ENCODE measurements at places on chromosomes 4 and X.
A peak's percentile ranks its signal among the peaks of the same experiment; 100 is the strongest.

DNA sequence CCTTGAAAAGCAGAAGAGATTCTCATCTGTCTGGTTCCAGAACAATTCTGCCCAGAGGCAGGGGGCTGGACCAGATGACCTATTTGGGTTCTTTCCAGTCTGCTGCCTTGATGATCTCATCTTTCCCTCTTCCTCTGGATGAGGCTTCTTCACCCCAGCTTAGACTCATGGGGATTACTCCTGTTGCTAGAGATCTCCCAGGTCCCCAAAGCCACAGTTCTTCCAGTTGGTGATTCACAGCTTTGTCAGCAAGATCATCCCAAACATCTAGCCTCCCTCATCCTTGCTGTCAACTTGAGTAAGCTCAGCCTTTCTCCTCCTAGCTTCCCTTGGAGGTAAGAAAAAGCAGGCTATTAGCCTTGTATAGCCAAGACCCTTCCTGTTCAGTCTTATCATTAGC is 64.2 kb upstream of the PJA1 start:
- peak; percentile 78 for DNase-seq

GRCh38 chr4:35934320-35934981 is 309.9 kb downstream of the ARAP2 start:
- DNase-seq = no peak

DNA sequence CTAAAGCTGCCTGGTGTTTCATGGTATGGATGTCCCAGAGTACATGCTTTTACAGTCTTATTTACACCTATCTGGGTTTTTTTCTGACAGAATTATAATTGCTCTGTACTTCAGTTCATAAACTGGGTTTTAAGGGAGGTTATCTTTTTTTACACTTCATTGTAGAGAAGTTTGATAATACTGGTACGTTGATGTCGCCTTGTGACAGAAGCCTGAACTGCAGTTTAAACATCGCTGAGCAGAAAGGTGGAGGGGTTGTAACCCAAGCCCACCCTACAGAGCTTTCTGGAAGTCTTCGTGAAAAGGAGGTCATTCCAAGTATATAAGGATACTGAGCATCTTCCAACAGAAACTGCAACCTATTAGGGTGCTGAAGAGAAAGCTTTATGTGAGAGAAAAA is 46.4 kb downstream of the BEX1 start:
- no peak for DNase-seq

GRCh38 chr4:98528882-98529281 is 129.5 kb downstream of the TSPAN5 start:
- no peak for DNase-seq

- DNase-seq = no peak
Observed at GRCh38 chr4:64771149-64771548, 361.9 kb upstream of the TECRL start.

DNA sequence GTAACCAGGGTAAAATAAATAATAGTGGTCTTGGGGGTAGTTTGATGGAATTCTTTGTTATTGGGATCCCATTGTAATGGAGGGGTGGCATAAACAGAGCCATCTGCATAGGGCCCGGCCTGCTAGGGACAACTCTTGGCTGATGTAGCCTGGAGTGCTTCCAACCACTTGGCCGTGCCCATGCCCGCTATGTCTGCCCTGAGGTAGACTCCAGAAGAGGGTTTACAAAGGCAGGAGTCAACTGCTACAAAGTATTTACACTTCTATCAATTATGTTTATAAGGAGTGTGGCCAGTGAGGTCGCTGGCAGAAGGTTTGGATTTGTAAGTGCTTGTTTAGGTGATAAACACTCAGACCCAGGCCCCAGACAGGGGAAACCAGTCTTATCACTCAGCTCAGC is 8.1 kb downstream of the RASL11B start:
- no peak for DNase-seq

DNA sequence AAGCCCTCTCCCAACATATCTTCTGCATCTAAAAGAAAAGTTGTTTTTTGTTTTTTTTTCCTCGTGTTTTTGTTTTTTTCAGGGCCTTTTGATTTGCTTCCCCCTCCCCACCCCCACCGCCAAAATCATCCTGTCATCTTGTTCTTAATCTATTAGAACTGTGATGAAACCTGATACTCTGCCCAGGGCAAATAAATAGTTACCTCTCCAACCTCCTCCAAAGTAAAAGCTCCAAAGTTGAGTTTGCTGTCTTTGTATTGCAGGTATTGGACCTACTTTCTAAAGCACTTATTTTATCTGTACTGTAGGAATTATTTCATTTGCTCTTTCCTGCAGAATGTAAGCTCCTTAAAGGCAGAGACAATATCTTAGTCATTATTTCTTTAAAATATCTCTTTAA is 172.9 kb downstream of the SOWAHB start:
- DNase-seq = no peak

DNA sequence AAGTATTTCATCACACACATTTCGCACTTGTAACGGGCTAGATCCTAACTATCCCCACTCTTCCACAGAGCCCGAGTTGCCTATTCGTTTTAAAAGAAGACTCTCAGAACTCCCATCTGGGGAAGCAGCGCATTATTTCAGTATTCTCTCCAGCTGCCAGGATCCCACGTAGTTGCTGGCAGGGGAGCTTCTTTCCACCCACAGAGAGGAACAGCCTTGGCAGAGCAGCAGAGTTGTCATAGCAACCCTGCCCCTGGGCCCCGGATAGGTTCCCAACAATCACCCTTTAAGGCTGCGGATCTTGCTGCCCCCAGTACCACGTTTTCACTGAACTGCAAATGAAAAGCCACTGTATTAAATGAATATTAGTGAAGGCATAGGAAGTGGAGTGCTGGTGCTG is 106.7 kb downstream of the GPM6A start:
- DNase-seq = no peak

DNA sequence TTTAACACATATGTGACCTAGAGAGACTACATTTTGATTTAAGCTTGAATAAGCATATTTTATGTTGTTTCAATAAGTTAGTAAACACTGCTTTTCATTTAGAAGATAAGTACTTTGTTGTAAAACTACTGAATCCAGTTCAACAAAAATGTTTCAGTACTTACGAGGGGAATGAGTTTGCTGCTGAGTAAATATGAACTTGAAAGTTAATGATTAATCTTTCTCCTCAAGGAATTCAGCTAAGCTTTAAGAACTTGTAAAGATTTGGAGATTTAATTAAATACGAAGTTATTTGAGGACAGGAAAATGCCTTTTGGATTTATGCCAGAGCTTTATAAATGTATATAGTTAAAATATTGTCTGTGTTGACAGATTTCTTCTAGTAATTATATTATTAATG is 933.0 kb upstream of the LCORL start:
- no peak for DNase-seq

GRCh38 chr4:95898226-95898625 is 58.3 kb downstream of the PDHA2 start:
- no peak for DNase-seq

GRCh38 chr4:73080789-73081188 is 11.3 kb upstream of the COX18 start:
- DNase-seq = no peak

DNA sequence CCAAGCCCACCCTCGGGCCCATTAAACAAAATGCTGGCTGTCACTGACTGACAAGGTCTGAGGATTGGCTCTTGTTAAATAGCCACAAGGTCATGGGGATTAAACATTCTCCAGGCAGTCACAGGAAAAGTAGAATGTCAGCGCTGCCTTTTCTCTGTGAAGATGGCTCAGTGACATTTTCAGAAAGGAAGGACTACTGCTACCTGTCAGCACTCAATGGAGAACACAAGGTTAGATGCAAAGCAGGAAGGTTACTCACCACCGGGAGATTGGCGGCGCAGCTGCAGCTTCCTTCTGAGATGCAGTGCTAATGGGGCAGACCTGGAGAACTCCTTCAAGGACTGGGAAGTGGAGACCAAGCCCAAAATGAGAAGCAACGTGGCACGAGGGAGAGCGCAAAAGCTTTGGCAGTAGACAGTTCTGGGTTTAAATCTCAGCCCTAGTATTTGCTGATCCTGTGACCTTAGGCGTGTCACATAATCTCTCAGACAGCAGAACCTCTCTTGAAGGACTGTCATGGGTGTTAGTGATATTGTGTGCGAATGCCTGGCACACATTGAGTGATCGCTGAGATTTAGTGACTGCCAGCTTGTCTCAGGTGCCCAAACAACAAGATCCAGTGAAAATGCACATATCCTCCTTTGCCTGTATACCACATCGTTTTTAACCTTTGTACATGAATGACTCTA is 213.1 kb upstream of the BOD1L1 start:
- DNase-seq = no peak

GRCh38 chr4:3291969-3292570 is 751 bp upstream of the RGS12 start:
- peak; percentile 67 for DNase-seq

- no peak for DNase-seq
Observed at GRCh38 chr4:135201081-135201480, 999.5 kb upstream of the PABPC4L start.

- peak; percentile 85 for DNase-seq
Observed at GRCh38 chr4:84878090-84878489, 88.4 kb downstream of the WDFY3 start.

GRCh38 chr4:72842323-72842722 is 227.2 kb downstream of the COX18 start:
- no peak for DNase-seq

DNA sequence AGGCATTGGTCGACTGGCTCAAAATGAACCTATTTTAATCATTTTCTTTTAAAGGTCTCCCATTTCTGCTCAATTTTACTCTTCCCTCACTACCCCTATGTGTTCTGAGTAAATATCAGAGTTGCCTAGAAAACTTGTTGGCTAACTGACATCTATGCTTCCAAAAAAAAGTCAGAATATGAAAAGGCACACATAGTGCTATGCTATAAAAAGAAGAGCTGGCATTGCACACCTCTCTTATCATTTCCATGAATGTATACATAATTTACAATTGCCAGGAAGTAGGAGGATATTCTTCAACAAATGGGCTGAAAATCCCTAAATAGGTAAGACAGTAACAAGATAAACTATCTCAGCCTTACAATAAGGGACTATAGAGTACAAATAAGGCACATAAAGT is 70.2 kb downstream of the FRYL start:
- DNase-seq = no peak

- peak; percentile 30 for DNase-seq
Observed at GRCh38 chrX:116961872-116962582, 499.3 kb upstream of the CT83 start.

DNA sequence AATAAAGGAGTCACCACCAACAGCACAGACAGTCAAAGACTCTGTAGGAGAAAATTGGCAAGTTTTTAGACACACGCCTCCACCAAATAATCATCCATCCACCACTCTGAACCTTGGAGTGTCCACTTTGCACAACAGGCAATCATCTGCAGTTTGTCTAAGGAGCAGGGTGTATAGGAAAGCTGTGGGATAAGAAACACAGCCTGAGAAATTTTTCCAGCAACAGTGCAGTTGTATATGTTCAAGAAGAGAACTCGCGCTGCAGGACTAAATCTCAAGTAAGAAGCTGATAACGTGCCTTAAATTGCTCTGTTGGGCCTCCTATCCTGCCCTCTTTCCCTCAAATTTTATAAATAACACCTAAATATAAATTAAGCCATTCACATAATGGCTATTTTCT is 136.7 kb upstream of the PPARGC1A start:
- DNase-seq = no peak

GRCh38 chr4:161841759-161842158 is 322.0 kb downstream of the FSTL5 start:
- DNase-seq = no peak

- no peak for DNase-seq
Observed at GRCh38 chr4:103305355-103305754, 107.2 kb upstream of the CENPE start.

GRCh38 chr4:70559211-70559830 is 32.7 kb upstream of the AMBN start:
- peak; percentile 55 for DNase-seq

GRCh38 chrX:20053537-20053936 is 62.7 kb upstream of the BCLAF3 start:
- DNase-seq = no peak

DNA sequence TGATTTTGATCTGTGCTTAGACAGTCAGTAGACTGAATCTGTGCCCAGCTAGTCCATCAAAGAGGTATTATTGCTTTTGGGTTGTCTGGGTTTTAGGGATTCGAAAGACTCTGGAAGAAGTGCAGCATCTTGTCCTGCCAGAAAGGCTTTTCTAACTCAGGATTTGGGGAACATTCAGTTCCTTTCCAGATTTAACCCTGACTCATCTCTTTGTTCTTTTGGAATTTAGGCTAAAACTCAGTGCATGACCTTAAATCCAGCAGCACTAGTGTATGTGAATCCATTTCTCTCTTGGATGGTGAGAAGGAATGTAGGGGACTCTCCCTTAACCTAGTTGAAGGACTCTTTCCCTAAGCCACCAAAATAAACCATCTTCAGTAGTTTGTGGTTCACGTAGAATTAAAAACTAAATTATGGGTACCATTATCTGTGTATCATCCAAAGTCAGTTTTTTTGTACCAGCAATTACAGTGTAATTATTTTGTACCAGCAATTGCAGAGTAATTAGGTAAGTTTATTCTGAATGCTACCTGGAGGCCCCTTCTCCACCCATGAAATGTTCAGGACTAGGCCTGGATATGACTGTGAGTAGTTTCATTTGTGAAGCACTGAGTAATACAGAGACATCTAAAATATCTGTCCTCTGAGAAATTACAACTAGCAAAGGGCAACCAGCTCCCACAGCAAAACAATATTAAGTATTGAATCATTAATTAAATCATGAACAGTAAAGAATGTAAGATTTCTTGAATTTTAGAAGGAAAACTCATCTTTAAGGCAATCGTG is 384.0 kb downstream of the TMA16 start:
- DNase-seq = no peak

DNA sequence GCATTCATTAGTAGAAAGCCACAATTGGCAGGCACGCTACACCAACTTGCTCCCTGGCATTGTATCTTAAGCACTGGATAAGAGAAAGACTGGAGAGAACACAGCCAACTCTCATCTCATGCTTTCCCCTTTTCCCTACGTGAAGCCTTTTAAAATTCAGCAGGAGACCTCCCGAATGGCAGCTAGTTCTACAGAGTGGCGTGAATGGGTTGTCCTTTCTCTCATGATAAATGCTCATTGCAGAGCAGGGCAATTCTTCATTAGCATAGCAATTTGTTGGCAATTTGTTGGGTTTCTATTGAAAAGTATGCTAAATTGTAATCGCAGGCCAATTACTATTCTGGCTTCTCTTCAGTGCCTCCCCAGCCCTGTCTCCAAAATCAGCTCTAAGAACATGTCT is 48.0 kb downstream of the SEPTIN11 start:
- DNase-seq = no peak

- DNase-seq = no peak
Observed at GRCh38 chr4:7418131-7418943, 16.4 kb downstream of the PSAPL1 start.

DNA sequence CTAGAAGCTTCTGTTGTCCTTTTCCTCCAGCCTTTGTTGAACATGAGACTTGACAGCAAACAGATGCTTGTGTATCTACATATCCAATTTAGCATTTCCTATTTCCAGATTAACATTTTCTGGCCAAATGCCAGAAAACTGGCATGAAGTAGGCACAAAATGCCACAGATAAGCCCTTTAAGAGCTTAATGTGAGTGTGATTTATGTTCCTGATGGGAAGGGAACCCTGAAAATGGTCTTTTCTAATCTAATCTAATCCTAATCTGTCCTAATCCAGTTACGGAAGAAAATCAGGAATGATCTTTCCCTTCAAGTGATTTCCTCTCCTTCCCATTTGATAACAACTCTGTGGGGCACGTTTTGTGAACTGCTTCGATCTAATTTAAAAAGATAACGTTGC is 133.0 kb upstream of the C1QTNF7 start:
- no peak for DNase-seq

Measured in AG08395 (cell line).